ENCODE measurements at places on chromosomes 16 and 17.
A peak's percentile ranks its signal among the peaks of the same experiment; 100 is the strongest.

DNA sequence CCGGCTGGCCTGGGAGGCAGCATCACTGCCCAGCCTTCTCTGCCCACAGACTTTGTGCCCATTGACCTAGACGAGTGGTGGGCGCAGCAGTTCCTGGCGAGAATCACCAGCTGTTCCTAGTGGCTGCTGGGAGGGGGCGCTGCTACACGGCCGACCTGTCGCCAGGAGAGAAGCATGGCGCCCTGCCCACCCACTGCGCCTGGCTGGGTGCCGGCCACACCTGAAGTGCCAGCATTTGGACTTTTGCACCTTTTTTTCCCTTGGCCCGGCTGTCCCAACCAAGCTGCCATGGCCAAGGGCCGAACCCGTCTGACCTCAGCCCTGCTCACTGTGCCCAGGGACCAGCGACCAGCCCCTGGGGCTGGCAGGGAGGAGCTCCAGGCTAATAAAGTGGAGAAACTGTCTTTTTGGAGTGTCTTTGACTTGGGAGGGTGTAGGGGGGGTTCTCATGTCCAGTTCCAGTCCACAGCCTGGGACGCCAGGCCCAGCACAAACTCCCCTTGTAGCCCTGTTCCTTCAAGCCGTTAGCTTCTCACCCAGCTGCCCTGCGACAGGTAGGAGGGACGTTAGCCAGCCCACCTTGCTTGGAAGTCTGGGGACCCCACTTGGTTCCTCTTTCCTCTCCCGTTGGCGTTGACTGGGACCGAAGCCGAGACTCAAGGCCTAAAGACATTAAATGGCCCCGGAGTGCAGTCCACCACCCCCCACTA lies 939 bp upstream of the WDR90 start:
- no peak for DNase-seq

DNA sequence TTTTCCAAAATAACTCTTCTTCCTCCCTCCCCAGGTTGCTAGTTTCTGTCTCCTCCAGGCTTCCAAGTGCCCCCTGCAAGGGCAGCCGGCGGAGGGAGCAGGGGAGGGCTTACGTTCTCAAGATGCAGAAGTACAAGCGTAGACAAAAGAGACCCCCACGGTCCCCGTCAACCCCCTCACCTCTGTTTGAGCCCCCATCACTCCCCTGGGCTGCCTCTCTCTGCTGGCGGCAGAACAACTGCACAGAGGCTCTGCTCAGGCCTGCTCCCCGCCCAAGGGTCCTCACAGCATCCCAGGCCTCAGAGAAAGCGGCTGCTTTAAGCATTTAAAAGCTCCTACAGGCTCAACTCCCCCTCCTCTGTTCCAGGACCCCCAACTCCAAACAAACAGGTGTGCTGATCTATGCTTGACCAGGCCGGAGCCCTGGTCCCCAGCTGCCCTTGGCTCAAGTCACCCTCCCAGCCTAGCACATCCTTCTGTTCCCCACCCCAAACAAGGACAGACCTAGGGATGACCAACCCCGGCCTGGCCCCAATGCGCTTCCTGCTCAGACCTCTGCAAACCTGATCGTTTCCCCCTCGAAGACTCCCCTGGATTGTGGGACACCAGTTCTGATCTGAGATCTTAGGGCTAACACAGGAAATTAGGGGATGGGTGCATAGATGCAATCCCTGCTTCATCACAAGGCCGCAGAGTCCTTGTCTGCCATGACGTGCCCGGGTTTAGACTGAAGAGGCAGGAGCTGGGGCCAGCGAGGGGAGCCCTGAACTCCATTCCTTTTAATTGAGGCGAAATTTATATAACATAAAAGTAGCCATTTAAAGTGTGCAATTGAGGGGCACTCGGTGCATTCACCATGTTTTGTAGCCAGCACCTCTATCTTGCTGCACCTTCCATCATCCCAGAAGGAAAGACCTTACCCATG lies 17.2 kb upstream of the RBFOX3 start:
- no peak for DNase-seq

GRCh38 chr16:87924811-87925670 lies 11.3 kb downstream of the CA5A start:
- DNase-seq = no peak

GRCh38 chr17:44069974-44070454 lies 521 bp upstream of the G6PC3 start:
- DNase-seq = peak; percentile 59

DNA sequence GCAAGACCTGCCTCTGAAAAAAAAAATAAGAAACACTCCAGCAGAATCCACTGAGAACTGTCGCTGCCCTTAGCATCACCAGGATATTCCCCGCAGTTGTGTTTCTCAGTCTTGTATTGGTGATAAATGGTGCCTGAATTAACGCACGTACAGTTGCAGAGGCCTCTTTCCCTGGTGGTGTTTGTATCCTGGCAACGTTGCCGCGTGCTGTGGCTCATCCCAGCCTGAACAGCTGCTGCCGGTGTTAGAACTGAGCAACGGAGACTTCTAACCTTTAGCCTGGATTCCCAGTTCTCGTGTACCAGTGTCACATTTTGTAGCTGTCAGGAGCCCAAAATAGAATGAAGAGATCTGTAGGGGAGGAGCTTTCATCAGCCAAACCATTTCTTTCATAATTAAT lies 4.8 kb downstream of the MLYCD start:
- peak; percentile 63 for DNase-seq

- DNase-seq = no peak
Measured at GRCh38 chr17:36616061-36617029, 15.0 kb downstream of the MRM1 start.

- DNase-seq = no peak
Measured at GRCh38 chr17:56909742-56910508, 3.9 kb downstream of the TRIM25 start.

DNA sequence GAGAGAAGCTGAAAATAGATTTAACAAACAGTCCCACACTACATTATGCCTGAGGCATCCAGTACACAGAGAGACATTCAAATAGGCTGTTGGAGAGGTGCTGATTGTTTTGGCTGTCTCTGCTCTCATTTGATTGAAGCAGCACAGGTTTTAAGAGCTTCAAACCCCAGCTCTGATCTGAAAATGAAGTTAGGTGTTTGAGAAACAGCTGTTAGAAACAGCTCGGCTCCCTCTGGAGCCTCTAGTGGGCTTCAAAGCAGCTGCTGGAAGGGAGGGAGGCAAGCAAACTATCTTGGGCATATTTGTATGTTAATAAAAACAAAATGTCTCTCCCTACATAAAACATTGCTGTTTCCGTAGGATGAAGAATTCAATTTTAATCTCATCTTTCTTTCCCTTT lies 607.3 kb upstream of the GOT2 start:
- DNase-seq = no peak

DNA sequence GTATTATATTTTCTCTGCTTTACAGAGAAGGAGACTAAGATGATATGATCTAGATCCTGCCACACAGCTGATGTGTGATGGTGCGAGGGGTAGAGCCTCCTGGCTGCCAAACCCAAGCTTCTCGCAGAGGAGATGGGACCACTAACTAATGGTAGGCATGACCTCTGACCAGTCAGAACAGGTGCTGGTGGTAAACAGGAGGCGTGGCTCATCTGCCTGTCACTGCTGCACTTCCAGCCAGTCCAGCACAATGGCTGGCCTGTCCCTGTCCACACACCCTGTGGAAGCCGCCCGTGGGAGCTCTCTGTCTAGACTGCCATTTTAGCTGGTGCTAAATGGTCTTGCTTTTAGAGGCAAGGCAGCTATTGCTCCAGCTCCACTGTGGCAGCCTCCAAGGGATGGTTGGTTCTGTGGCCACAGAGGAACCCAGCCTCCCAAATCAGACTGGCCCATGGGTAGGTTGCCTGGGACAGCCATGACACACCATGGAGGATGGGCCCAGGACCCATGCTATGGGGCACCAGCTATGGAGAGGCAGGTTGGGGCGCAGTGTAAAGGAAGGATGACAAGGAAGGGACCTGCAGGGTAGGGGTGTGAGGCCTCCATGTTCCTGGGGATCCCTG lies 86.7 kb downstream of the KSR1 start:
- DNase-seq = no peak

DNA sequence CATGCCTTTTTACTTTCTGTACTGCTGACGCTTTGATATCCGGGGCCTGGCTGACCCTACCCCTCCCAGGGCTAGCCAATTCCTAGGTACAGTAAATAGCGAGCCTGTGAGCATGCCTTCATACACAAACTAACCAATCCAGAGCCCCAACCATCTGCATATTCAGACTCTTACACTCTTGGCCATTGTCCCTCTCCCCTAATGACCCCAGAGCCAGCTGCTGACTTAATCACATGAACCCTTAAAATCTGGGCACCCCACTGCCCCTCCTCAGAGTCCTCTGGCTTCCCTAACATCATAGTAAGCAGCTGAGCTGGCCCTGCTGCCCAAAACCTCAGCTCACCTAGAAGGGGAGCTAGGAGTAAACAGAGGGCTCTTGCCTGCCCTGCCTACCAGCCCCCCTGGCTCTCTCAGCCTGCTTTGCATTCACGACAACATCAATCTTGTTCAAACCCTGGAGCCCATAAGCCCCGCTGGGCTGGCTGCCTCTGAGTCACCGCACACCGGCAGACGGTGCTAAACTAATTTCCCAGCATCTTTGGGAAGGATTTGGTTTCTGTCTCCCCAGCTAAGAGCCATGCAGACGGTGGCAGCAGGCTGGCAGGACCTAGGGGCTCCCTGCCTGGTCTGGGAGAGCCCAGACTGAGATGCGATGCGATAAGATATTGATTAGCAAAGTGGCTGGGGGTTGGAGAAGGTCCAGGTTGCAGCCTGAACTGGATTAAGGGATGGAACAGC lies 63.2 kb downstream of the CLEC19A start:
- DNase-seq = peak; percentile 19

DNA sequence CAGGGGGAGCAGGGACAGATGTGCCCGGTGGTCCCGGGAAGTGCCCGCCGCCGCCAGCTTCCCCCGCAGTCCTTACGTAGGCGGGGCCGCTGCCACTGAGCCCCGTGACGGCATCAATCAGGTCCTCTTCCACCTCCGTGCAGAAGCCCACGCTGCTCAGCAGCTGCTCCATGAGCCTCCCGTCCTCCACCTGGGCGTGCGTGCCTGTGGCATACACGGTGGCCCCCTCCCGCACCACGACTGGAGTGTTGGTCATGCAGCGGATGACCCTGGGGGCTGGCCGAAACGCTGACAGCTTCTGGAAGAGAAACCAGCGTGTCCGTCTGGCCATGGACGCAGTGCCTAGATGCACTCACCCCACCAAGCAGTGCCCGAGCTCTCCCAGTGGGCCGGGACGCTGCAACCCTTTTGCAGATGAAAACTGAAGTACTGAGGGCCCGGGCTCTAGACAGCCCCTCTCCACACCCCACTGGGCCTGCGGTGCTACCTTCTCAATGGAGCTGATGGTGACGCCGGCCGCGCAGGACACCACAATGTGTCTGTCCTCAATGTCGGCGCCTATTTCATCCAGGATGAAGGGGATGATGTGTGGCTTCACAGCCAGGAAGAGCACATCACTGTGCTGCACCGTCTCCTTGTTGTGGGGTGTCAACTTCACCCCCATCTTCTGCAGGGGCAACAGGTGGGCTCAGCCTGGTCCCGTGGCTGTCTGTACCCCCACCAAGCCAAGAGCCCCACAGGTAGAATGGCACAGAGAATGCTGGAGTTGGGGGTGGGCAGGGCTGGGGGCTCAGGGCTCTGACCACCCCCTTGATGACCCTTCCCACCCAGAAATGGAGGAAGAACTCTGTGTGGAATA lies 2.0 kb downstream of the PYCR1 start:
- DNase-seq = peak; percentile 46

GRCh38 chr17:27217631-27218030 lies 76.3 kb upstream of the WSB1 start:
- DNase-seq = no peak

GRCh38 chr16:14539631-14540030 lies 90.4 kb downstream of the PARN start:
- no peak for DNase-seq

DNA sequence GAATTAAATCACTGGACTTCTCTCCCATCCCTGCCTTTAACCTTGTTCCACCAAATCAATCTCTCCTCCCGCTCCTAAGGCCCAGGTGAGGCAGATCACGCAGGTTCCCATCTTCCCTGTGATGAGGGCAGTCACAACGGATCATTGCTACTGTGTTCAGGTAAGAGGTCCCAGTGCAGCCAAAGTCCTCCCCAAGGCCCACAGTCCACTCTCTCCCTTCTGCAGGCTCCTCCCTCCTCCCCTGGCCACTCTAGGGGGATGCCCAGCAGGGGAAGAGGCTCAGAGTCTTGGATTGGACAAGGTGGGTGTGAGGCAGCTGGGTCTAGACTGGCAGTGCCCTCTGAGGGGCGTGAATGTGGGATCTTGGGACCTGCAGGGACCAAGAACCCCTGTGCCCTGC lies 2.6 kb upstream of the ADGRG3 start:
- no peak for DNase-seq

DNA sequence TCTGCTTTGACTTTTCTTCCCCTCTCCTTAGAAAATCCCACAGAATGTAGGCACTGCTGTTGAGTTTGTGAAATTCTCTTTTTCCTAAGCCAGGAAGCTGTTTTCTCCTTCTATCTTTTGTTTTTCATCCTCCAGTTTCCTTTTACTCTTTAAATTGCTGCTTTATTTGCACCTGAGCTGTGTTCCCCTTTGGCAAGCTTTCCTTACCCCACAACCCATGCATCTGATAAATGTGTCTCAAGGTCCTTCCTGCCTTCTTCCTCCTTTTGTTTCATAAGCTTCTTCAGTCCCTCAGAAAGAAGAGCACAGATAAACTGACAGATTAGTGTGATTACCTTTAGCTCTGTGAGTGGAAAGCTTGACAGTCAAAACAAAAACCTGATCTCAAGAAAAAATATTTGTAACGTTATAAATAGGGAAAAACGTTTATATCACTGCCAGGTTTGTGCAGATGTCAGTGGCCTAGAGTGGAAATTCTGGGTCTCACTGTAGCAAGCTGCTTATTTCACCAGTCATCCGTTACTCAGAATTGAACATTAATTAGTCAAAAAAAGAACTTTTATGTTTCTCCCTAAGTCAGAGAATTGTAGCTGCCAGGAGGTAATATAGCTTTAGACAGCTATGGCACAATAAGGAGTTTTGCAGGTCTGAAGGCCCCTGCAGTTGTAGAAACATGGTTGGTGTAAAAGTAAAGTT lies 23.6 kb downstream of the GSDMB start:
- no peak for DNase-seq

- no peak for DNase-seq
Measured at GRCh38 chr16:31505483-31505882, 2.7 kb downstream of the RUSF1 start.

- DNase-seq = no peak
Measured at GRCh38 chr17:80106176-80106575, 4.8 kb downstream of the GAA start.

GRCh38 chr16:68257251-68257905 lies 6.9 kb upstream of the SLC7A6 start:
- no peak for DNase-seq
